ENCODE measurements at places on chromosomes 1 and 21.

GRCh38 chr1:184896000-184896399 lies 78.3 kb downstream of the NIBAN1 start:
- DNase-seq, result no peak

DNA sequence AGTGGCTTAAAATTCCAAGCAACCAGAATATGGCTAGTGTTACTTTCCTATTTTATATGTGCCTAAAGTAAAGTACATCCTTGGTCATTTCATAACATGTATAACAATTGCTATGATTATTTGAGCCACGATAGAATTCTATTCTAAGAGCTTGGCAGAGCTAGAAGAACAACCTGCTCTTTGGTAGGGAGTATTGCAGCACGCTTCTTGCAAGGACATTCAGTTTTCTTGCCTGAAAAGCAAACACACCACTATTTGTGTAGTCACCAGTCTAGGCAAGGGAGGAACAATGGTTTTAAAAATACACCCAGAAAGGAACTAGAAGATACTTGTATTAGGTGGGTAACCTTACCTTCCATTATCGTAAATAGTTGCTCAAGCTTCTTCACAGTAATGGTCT lies 51.5 kb downstream of the CNST start:
- no peak for DNase-seq

- DNase-seq, result no peak
These were observed 7.8 kb upstream of the RIPK4 start for GRCh38 chr21:41774467-41775148.

DNA sequence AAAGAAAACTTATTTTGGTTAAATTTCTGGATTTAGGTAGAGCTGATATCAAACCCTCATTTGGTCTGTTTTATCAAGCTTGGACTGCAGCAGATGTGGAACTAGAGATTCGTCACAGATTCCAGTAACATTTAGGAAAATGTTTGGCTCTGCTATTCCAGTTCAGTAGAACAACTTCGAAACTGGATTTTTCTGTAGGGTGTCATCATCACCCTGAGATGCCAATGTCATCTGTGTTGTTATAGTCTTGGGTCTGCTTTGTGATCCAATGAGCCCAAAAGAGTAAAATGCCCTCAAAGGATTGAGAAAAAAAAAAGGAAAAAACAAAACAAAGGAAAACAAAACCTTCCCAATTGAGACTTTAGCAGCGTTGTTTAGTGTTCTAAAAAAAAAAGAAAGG lies 55.4 kb downstream of the LAMC2 start:
- DNase-seq, result no peak

DNA sequence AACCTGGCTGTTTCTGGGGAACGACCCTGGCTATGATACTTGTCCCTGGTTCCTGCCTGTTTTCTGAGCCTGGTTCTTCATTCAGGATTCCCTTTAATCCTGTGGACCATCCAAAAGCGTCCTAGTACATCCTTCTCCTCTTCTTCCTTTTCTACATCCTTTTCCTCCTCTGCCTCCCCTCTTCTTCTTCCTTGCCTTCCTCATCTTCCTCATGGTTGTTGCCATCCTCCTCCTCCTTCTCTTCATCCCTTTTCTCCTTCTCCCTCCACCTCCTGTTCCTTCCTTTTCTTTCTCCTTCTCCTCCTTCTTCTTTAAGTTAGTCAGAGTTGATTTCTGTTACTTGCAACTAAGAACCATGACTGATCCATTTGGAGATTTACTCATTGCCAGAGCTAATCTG lies 197.8 kb downstream of the FOXD2 start:
- no peak for DNase-seq

DNA sequence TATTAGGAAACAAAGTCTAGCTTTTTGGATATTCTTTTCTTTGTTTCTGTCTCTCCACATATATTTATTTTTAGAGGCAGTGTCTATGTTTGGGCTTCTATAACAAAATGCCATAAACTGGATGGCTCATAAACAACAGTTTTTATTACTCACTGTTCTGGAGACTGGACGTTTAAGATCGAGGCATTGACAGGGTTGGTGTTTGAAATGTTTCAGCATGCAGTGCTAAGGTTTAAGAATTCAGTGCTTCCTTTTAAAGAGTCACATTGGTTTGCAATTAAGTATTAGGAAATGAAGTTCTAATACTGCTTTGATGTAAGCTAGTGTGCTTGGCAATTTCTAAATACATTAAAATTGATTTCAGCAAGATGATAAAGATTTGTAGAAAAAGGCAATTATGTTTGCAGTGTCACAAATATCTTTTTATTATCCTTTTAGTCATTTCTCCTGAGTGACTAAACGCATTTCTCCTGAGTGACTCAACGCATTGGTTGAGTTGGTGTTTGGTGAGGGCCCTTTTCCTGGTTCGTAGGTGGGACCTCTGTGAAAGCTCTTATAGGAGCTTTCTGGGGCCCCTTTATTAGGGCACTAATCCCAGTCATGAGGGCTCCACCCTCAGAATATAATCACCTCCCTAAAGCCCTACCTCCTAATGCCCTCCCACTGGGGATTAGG lies 317.0 kb downstream of the USP25 start:
- DNase-seq, result peak; percentile 54

GRCh38 chr1:53043271-53043670 lies 18.7 kb upstream of the PODN start:
- peak; percentile 47 for DNase-seq

DNA sequence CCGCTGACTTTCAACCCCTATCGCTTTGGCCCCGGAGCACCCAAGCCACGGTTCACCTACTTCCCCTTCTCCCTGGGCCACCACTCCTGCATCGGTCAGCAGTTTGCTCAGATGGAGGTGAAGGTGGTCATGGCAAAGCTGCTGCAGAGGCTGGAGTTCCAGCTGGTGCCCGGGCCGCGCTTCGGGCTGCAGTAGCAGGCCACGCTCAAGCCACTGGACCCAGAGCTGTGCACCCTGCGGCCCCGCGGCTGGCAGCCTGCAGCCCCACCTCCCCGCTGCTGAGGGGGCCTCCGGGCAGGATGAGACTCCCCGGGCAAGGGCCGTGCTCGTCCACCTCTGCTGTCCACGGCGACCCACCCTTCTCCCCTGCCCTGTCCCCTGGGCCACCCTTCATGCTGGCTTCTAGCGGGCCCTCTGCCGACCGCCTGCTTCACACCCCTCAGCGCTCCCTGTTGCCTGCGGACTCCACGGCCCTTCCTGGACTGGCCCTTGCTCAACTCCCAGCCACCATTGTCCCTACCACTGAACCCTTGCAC lies 92.2 kb upstream of the TRABD2B start:
- DNase-seq, result no peak

- no peak for DNase-seq
These were observed 478.8 kb downstream of the CAMTA1 start for GRCh38 chr1:7264101-7264500.

DNA sequence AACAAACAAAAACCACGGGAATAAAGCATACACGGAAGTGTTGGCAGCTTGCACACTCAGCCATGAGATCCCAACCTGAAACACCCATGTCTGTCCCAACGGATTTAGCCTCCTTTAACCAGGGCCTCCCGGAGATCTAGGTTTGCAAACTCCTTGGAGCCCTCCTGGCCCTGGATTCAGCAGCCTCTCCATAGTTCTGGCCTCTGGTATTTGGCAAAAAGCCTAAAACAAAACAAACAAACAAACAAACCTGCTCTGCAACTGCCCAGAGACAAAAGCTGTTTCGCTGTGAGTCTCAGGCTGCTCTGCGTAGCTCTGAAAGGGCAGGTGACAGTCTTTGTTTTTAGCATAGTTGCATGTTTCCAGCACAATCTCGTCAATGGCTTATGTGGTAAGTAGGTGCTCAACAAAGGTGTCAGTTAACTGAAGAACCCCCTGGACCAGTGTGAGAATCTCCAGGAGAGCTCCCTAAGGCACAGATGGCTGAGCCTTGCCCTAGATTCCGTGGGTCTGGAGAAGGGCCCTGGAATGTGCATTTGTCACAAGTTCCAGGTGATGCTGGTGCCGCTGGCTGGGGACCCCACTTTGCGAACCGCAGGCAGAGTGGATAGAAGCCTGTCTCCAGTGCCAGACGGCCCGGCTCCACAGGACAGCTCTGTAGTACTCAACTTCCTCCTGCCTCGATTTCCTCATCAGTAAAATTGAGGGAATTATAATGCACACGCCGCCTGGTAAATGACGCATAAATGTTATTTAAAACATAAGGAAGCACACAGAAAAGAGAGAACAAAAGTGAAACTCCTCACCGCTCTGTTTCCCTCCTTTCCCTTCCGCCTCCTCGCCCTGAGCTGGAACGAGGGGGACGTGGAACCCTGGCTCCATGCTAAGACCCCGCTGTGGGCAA lies 86.2 kb downstream of the RIPK4 start:
- DNase-seq, result no peak

DNA sequence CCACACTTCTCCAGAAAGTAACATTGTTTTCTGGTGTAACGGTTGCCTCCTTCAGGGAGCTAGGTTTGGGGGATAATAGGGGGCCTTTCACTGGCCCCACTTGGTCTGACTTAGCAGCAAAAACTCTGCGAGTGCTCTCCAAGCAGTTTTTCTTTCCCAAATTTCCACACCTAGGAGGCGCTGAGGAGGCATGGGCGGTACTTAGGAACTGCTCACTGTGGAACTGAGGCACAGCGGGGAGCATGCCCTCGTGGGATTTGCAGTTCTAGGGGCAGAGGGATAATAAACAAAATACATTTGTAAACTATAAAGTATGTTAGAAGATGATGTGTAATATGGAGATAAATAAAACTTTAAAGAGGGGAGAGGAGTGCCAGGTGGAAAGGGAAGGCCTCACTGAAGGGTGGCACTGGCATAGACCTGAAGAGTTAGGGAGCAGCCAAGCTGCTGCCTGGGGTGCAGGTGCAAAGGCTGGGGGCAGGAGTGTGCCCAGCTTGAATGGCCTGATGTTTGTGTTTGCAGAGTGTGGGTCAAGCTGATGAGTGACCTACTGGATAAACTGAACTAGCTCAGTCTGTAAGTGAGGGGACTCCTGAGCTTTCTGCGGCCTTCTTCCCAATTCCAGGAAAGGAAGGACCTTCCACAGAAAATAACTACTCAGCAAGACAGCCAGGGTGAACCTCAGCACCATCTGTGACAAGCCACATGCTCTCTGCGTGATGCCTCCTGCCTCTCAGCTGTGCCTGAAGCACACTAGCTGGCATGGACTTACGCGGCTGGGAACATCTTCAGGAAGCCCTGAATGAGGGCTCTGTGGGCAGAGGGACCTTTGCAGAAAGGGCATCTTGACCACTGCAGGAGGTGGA lies 1.9 kb downstream of the EPHX1 start:
- DNase-seq, result peak; percentile 31

GRCh38 chr1:190906206-190906725 lies 428.6 kb upstream of the BRINP3 start:
- DNase-seq, result peak; percentile 31

DNA sequence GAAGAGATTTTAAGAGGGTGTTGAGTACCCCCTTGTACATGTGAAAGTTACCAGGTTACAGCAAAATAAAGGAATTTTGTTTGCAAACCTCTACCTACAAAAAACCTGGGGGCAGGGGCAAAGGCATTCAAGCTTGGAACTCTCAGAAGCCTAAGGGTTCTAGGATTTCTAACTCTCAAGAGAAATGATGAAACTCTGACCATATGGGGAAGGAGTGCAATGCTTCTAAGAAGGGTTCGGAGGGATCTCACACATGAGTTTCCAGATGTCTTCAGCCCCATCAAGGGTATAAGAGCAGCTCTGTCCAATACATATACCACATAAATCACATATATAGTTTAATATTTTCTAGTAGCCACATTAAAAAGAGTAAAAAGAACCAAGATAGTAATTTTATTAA lies 7.3 kb upstream of the FCGR2A start:
- no peak for DNase-seq

- no peak for DNase-seq
These were observed 4.0 kb downstream of the CDKN2C start for GRCh38 chr1:50973875-50974617.

DNA sequence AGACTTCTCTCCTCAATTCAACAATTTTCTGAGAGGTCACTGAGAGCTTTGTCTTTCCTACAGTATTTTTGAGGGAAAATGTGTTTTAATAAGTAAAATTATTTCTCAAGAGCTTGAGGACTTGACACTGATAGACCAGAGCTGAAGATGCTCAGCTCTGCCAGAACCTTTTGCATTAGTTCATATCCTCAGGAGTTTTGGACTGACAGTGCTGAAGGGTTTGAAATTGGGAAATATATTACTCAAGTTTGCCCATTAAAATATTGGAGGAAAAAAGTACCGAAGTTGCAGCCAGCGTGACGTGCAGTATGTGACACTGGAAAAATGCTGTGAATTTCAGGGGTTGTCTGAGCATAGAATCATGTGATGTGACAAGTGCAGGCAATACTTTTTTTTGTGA lies 346.6 kb upstream of the DPYD start:
- no peak for DNase-seq

DNA sequence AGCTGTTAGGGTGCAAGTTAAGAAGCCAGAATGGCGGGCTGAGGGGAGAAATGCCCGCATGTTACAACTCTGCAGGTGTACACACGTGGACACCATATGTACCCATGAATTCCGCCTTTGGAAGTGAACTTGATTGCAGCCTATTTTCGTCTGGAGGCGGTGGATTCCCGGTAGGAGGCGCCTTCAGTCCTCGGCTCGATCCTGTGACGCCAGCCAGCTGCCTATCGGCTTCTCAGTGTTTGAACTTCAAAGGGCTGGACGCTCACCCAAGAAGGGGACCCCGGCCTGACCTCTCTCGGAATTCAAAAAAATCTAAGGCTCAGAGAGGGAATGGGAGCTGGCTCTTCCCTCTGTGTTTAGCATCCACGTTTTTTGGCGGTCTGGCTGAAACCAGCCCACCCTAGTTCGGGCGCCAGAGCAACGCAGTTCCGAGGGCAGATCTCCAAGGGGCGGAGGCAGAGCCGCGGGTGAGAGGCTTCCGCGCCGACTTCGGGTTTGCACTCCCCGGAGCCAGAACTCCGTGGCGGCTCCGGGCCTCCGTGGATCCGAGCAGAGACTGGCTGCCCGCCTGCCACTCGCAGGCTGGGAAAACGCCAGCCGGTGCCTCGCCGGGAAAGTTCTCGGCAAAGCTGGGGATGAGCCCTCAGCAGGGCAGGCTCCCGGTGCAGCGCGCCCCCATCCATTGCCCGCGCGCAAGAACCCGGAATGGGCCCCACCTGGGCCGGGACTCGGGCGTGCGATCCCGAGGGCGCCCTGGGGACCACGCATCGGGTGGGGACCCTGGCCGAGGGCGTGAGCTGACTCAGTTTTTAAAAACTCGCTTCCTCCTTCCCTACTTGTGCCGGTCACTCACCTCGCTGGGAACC lies 996 bp upstream of the TMEM51 start:
- peak; percentile 88 for DNase-seq

DNA sequence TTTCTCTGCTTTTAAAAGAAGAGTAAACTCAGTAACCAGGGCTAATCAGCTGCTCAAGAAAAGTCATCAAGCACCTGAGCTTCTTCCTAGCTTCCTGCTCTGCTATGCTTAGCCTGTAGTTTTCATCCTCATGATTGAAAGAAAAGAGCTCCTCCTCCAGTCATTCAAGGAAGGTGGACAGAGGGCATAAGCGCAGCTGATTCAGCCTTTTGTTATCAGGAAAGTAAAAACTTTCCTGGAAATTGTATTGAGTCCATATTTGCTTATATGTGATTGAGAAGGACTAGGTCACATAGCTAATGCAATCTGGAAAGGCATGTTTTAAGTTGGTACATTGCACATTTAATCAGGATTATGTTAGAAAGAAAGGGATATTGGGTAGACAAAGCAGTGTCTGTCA lies 8.5 kb upstream of the BACH1 start:
- no peak for DNase-seq

GRCh38 chr1:55466373-55466772 lies 251.2 kb upstream of the USP24 start:
- peak; percentile 51 for DNase-seq

Measured in fibroblast of lung (primary cell).